Kasumi-1 (cell line): ENCODE measurements at places on chromosomes 2 and 18.

DNA sequence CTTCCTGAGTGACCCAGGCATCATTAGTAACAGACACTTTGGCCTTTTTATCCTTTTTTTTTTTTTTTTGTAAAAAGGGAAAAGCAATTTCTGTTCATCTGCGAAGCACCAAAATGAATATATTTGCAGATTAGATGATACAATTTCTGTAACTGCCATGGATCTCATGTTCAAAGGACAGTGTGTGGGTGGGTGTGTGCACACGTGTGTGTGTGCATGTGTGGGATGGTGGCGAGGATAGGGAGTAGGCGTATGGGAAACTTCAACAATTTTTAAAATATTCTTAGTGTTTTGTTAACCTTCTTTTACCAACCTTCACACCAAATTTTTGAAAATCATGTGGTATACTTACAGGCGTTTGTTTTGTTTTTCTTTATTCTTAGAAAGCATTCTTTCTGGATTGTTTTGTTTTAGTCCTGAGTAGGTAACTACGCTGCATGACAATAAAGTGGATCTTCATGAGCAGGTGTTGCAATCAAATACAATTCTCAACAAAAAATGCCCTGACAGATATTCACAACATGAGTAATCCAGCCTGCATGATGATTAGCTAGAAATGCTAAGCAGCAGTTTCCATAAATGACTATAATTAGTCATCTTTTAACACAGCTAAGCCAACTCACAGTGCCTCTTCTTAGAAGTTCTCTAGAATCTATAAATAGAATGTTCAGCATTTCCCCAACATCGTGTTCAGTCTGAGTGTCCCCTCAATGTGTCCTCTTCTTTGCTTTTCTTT is 53.5 kb upstream of the RMDN2 start:
- peak; percentile 10 for DNase-seq

- DNase-seq = no peak
These were observed 47.6 kb upstream of the STON1 start for GRCh38 chr2:48482313-48482712.

DNA sequence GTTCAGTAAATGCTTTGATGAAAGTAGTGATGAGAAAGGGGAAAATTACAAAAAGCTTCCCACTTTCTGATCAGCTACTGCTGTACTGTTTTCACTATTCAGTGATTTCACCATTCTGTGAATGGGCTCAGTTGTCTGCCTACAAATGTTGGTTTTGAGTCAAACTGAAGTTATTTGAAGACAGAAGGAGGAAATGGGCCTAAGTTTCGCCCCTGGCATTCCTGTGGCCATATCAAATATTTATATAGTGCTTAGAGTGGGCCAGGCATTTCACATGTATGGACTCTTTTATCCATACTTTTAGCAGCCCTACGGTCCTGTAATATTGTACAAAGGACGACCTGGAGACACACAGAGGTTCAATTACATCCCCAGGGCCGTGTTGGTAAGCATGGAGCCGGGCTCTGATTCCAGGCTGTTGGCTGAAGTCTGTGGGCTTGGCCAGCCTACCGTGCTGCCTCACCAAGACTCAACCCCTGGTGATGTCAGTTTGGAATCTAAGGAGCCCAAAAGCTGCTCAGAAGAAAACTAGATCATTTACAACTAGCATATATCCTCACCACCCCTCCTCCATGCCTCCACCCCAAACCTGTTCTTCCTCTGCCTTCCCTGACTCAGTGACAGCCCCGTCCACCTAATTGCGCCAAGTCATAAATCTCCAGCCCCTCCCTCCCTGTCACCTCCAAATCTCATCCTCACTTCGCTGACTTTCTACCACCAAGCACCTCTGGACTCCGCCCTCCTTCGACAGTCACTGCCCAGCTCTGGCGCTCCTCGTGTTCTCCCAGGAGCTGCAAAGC is 10.1 kb upstream of the GRHL1 start:
- DNase-seq = no peak

GRCh38 chr2:241617431-241618154 is 19.4 kb downstream of the THAP4 start:
- peak; percentile 1 for DNase-seq

DNA sequence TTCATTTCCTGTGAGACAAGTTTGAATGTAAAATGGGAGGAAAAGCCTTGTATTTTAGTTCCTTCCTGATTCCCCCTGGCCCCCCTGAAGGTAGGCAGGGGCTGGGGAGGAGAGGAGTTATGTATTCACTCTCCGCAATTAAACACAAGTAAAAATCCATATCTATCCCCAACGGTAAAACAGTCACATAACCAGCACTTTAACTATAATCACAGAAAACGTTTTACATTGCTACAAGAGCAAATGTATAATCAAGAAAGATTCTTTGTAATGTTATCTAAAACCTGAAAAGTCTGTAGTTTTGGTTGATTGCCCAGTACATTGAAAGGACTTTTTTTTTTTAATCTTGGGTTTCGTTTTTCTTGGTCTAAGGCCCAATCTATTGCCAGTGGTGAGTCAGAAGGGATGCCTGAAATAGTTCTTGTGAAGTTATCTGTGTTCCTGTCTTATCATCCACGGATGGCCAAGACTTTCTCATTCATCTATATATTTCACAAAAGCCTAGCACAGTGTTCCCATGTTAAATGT is 34.5 kb upstream of the CCNYL1 start:
- no peak for DNase-seq

GRCh38 chr2:18829251-18829902 is 240.0 kb upstream of the NT5C1B start:
- no peak for DNase-seq

DNA sequence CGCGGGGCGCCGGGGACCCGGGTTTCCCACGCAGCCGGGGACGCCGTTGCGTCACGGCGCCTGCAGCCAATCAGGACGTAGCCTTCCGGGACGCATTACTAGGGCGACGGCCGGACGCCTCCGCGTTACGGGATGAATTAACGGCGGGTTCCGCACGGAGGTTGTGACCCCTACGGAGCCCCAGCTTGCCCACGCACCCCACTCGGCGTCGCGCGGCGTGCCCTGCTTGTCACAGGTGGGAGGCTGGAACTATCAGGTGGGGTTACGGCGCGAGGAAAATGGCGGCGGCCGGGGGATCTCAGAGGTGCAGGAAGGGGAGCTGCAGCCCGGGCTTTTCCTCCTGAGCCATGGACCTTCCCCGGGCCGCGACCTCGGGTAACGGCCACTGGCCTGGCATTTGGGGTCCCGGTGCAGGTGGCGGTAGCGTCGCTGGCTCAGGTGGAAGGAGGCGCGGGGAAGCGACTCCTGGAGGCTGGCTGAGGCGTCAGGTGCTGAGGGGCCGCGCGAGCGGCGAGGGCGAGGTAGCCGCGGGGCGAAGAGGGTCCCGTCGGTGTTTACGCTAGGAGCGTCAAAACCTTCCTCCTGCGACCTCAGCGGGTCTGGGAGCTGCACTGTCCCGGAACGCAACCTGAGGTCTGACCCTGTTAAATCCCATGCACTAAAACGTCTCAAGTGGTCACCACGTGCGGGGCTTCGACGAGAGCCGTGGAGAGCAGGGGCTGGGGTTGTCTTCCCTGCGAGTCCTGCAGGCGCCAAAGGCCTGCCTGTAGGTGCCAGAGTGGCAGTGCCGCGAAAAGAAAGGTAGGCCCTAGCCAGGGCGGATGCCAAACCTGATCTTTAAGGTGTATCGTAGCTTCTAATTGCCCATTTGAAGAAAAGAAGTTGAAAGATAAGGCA is at the start of gene LCLAT1:
Gene LCLAT1, plus strand, starts transcription at position 98 of the 897 bp plus-strand sequence. CDS start 78,345 bp downstream, outside the sequence.
- peak; percentile 63 for DNase-seq

DNA sequence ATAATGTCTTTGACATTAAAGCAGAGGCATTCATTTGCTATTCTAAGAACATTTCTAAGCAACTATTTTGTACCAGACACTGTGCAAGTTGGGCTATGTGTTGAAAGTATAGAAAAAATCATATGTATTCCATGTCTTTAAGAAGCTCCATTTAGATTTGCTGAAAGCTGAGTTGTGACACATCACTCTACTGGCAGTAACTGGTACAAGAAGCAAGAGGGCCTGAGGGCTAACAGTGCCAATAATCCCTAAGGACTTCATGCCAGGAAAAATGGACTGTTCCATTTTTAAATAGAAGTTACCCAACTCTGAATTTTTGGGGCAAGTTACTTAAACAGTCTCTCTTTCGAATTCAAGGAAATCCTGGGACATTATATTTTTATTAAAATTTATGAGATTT is 178.7 kb downstream of the SRBD1 start:
- no peak for DNase-seq

- no peak for DNase-seq
These were observed 3.8 kb downstream of the ANKRD12 start for GRCh38 chr18:9140381-9140780.

DNA sequence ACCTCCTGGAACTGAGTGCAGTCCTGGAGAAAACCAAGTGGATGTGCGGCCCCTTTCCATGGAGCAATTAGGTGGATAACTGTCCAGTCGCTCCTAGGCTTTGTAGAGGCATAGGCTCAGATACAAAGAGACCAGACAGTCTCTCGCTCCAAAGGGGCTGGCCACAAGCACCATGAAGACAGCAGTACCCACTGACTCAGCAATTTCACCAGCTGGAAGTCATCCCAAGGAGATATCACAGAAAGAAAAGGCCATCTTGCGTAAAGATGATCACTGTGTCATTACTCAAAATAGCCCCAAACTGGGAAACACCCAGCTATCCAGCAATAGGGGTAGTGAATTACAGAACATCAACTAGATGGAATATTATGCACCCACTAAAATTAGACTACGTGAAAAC is 161.2 kb downstream of the MSH2 start:
- DNase-seq = no peak

DNA sequence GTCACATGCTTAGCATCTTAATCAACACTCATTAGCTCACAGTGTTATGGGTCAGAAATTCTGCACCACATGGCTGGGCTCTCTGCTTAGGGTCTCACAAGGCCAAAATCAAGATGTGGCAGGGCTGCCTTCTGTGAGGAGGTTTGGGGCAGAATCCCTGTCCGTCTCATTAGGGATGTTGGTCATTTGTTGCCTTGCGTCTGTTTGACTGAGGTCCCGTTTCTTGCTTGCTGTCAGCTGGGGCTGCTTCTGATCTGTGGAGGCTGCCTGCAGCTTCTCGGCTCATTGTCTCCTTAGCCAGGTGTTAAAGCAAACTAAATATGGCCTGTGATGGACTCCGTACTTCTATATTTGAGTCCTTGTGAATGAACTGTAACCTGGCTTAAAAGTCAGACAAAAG is 146.5 kb downstream of the NDUFA10 start:
- DNase-seq = no peak

GRCh38 chr2:138359532-138359931 is 142.0 kb upstream of the SPOPL start:
- no peak for DNase-seq
